ENCODE measurements at places on chromosomes 3 and 15. TPM values are rescaled to one million over a fixed set of nuclear protein-coding genes. Genes with fewer than 3 reads are reported as not detected.

LAMB2 gene
- total RNA-seq = not detected

C3orf22 gene
- total RNA-seq = not detected

PLCB2 gene
- 178 TPM for total RNA-seq

EXOG gene
- total RNA-seq = 19.4 TPM

PLIN1 gene
- total RNA-seq = not detected

MME gene
- total RNA-seq = not detected

PATL2 gene
- total RNA-seq = 25.8 TPM

All from activated naive CD4-positive, alpha-beta T cell treated with anti-CD3 and anti-CD28 coated beads, Interleukin-2, amount 10 ng/mL, durations not matched to agents 5 hours and 36 hours (primary cell).